GM23338 (cell line): ENCODE measurements at places on chromosomes 6 and 20. TPM values are rescaled to one million over a fixed set of nuclear protein-coding genes. Genes with fewer than 3 reads are reported as not detected.

DNA sequence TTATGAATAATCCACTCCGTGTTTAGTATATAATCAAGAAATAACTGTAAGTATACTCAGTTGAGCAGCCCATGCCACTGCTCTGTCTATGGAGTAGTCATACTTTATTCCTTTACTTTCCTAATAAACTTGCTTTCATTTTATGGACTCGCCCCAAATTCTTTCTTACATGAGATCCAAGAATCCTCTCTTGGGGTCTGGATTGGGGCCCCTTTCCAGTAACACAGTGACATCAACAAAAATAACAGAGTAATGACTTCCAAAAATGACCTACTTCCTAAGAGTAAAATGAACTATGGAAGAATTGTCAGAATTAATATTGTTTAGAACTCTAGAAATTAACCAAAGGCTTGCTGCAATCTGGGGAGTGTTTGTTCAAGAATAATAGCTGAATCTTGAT is 8.8 kb downstream of the OR2H1 start:
- no peak for DNase-seq

DNA sequence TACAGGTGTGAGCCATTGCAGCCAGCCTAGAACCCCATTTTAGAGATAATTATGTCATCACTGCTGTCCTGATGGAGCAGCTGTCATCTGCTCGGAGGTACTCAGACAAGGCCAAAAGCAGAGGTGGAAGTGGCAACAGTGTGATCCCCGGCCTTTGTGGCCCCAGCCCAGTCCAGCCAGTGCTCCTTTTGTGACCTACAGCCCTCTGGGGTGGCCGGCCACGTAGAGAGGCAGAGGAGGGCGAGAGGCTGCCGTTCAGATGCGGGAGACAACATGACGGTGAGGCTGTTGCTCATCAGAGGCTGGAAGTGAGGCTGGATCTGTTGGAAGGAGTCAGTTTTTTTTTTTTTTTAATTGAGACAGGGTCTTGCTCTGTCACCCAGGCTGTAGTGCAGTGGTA is 32.8 kb downstream of the EFCAB8 start:
- DNase-seq = no peak

The OPN5 gene
- not detected in 2 replicates for total RNA-seq

GRCh38 chr6:111996144-111996865 is 57.6 kb upstream of the CCN6 start:
- no peak for DNase-seq

DNA sequence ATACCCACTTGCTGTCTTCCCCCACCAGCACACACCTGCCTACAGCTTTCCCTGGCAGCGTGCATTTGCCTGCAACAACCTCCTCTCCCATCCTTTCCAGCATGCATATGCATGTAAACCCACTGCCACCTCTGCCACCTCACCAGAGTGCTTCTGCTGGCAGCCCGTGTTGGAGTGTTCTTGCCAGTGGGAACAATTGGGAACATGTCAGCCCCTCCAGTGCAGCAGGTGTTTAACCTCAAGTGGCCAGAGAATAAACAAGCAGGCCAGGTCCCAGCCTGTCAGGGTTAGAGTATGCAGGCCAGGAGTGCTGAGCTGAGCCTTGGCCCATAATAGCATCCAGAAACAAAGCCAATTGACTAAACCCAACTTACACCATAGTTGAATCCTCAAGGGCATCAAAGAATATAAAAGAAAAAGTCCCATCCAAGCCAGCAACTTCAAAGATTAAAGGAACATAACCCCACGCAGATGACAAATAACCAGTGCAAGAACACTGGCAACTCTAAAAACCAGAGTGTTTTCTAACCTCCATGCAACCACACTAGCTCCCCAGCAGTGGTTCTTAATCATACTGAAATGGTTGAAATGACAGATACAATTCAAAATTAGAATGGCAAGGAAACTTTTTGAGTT is 1212.1 kb upstream of the CITED2 start:
- DNase-seq = no peak

The RAB23 gene
- 16.0 and 16.7 TPM in 2 replicates for total RNA-seq

The GPSM3 gene
- 4.7 and 7.8 TPM in 2 replicates for total RNA-seq

GRCh38 chr20:4234128-4234527 is 218.8 kb upstream of the RNF24 start:
- DNase-seq = no peak

The ATP5F1E gene
- 8.5 and 12.9 TPM in 2 replicates for total RNA-seq

DNA sequence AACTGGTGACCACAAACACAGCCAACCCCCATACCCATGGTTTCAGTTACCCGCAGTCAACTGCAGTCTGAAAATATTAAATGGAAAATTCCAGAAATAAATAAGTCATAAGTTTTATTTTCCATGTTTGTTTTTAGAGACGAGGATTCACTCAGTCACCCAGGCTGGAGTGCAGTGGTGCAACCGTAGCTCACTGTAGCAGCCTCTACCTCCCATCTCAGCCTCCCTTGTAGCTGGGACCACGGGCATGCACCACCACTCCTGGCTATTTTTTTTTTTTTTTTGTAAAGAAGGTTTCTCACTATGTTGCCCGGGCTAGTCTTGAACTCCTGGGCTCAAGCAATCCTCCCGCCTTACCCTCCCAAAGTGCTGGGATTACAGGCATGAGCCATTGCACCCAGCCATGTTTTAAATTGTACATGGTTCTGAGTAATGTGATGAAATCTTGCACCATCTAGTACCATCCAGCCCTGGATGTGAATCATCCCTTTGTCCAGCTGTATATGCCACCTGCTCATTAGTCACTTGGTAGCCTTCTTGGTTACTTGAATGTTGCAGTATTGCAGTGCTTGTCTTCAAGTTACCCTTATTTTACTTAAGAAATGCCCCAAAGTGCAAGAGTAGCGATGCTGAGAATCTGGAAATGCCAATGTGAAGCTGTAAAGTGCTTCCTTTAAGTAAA is 14.5 kb downstream of the CSNK2A1 start:
- DNase-seq = no peak

DNA sequence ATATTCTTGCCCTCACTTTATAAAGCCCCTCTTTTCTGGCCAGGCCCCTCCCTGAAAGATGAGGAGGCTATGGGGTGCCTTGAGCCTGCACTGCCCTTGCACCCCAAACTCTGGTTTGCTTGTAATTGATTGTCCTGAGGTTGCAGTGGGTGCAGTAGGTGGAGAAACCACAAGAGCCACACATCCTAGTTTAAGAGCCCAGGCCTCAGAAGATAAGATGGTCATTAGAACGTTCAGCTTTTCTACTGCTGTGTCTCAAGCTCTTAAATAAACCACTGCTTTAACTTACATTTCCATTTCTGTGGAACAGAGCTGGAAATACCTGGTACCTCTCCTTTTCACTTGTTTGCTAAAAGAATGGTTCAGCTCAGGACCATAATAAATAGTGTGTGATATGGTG is 9.0 kb downstream of the MRAP2 start:
- DNase-seq = no peak

The GGTLC1 gene
- not detected in 2 replicates for total RNA-seq

- DNase-seq = no peak
Measured at GRCh38 chr20:46322641-46323040, 14.3 kb upstream of the CDH22 start.

GRCh38 chr6:113122060-113122459 is 735.1 kb upstream of the MARCKS start:
- peak; percentile 74 for DNase-seq

DNA sequence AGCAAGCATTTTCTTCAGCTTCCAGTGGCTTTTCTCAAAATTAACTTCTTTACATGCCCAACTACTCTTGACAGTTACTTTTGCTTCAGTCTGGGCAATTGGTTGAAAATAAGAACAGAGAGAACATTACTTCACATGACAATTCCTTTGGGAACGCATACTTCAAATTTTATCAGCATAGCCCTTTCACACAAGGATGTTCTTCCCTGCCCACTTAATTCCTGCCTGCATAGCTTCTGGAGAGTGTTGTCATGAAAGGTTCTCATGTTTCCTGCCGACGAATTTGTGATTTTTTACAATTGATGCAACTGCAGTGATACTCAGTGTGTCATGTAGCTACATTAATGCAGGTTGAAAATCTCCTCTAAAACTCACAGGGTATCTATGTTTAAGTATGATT is 22.0 kb upstream of the SNRNP48 start:
- no peak for DNase-seq

DNA sequence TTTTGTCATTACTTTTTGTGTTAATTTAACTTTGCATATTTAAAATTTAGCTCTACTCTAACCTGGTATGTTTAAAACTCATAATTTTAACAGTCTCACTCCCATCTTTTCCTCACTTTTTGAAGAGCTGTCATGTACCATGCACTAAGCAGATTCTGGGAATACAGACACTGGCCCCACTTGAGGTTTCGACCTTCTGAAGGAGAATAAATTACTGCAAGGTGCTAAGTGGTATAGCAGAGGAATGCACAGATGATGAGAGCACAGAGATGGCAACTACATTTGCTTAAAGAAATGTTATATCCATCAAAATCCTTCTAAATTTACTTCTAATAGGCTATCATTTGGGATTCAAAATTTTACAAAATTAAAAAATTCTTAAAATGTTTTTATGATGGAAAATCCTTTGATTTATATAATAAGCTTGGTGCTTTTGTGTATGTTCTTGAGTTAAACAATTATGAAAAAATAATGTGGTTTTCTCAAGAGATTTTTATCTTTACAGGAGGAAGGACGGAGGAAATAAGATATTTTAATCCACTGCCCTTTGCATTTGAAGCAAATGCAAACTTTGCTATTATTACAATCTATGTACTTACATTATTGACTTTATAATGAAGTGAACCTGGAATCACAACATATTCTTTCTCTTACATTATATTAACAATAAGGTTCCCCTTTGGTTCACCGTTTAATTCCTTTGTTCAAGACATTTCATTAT is 79.3 kb downstream of the AHI1 start:
- no peak for DNase-seq

GRCh38 chr6:38871741-38872568 is 156.8 kb downstream of the DNAH8 start:
- DNase-seq = peak; percentile 88

DNA sequence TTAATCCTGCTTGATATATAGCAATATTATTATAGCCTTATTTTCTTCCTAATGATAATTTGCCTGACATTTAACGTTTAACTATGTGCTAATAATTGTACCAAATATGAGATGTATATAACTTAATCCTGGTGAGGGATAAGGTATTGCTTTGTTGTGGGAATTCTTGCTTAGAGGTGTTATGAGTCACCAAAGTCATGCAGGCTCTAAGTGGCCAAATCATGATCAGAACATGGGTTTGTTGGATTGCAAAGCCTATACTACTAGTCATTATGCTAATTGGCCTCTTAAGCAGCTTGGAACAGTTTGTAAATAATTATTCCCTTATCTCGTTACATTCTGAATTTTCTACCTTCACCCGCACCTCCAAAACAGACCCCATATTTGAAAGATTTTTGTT is 21.9 kb upstream of the C6orf141 start:
- no peak for DNase-seq

The KLHDC3 gene
- 182 and 184 TPM in 2 replicates for total RNA-seq

- no peak for DNase-seq
Measured at GRCh38 chr20:58471193-58472164, 43.7 kb downstream of the APCDD1L start.

- DNase-seq = no peak
Measured at GRCh38 chr6:109103942-109104341, 8.6 kb downstream of the CEP57L1 start.

- no peak for DNase-seq
Measured at GRCh38 chr6:83514466-83514865, 2.1 kb downstream of the PRSS35 start.

- DNase-seq = no peak
Measured at GRCh38 chr6:56932910-56933477, 21.9 kb upstream of the BEND6 start.

GRCh38 chr20:38012332-38012731 is 20.9 kb downstream of the TTI1 start:
- DNase-seq = no peak

- no peak for DNase-seq
Measured at GRCh38 chr20:50874758-50875665, 56.2 kb downstream of the ADNP start.
